Stimulated activated CD4-positive, alpha-beta T cell treated with anti-CD3 and anti-CD28 coated beads, Interleukin-15, amount 100 ng/mL, for 24 hours (primary cell): ENCODE measurements at places on chromosomes 3 and 15.

DNA sequence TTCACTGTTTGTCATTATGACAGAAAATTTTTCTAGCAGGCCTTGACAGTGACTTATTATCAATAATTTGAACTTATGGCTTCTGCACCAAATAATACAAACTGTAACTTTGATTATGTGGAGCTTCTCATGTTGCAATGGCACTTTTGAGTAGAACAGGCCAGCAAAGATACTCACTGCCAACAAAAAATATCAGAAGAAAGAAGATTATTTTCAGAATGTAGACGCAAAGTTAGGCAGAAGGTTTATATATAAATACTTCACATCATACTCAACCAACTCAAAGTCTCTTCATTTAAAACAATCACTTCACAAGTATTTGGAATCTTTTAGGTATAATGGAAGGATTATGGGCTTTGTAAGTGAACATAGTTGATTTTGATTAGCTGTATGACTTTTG, 893.0 kb downstream of the ROBO2 start:
- DNase-seq, result no peak

DNA sequence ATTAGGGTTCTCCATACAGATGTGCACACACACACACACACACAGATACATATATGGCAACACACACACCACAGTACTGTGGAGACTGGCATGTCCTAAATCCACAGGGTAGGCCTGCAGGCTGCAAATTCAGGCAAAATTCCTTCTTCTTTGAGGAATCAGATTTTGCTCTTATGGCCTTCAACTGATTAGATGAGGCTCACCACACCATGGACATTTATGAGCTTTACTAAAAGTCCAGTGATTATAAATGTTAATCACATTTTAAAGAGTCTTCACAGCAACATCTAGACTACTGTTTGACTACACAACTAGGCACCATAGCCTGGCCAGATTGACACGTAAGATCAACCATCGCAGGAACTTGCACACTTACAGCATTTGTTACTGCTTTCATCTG, 140.3 kb upstream of the UBE3A start:
- no peak for DNase-seq

GRCh38 chr3:114093596-114093995, 37.1 kb downstream of the QTRT2 start:
- no peak for DNase-seq

DNA sequence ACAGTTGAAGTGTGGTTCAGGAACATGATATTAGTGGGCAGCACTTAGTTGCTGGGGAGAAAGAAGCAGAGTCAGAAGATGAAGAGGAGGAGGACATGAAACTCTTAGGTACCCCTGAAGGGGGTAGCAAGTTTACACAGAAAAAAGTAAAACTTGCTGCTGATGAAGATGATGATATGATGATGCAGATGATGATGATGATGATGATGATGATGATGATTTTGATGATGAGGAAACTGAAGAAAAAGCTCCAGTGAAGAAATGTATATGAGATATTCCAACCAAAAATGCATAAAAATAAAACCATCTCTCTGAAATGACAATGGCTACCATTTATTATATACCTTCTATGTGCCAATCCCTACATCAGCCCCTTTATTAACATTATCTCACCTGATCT, 39.9 kb upstream of the SOX14 start:
- no peak for DNase-seq

- no peak for DNase-seq
Observed at GRCh38 chr15:64105113-64105704, 9.4 kb downstream of the SNX1 start.

DNA sequence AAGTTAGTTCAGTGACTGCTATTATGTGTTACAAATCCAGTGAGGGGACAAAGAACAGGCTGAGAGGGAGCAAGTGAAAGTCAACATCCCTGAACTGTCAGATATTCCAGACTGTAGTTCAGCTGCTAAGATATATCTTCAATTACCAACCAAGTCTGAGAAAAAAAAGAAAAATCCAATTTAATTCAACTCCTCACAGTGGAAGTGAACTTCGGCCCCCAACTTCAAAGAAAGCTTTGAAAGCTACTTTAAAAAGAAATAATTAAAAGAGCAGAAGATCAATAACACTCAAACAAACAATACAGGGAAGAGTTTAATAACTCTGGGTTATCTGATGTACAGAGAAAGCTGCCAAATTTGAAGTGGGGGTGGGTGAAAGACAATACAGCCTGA, 174.0 kb downstream of the SERPINI1 start:
- DNase-seq, result no peak

DNA sequence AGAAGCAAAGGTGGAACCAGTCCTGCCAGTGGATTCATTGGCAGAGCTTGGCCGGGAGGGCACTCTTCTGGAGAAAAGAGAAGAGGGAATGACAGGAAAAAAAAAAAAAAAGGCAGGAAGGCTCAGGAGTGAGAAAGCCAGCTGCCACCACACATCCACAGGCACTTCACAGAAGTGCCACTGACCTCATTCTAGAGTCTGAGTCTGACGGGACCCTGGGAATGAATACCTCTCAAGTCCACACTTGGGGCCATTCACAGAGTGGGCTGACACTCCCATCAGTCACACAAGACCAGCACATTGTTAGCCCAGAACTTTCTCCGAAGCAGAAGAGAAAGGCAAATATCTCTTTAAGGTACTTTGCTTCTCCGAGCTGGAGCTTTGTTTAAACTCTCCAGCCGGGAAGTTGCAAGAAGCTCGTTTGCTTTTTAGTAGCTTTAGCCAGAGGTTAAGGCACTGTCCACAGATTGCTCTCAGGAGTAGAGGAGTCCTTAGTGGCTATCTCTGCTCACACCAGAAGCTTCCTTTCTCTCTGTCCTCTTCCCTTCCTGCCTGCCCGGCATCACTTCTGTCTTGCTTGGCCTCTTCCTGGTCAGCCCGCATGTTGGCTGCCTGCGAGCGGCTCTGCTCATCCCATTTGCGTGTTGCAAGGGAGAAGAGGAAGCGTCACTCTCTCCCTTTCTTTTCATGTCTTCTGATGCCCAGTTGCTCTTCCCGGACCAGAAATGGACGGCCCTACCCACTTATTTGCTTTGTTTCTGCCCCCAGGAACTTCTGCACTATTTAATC, 53.8 kb downstream of the CMTM6 start:
- no peak for DNase-seq

GRCh38 chr15:48643776-48644466, 1.6 kb downstream of the FBN1 start:
- DNase-seq, result no peak

DNA sequence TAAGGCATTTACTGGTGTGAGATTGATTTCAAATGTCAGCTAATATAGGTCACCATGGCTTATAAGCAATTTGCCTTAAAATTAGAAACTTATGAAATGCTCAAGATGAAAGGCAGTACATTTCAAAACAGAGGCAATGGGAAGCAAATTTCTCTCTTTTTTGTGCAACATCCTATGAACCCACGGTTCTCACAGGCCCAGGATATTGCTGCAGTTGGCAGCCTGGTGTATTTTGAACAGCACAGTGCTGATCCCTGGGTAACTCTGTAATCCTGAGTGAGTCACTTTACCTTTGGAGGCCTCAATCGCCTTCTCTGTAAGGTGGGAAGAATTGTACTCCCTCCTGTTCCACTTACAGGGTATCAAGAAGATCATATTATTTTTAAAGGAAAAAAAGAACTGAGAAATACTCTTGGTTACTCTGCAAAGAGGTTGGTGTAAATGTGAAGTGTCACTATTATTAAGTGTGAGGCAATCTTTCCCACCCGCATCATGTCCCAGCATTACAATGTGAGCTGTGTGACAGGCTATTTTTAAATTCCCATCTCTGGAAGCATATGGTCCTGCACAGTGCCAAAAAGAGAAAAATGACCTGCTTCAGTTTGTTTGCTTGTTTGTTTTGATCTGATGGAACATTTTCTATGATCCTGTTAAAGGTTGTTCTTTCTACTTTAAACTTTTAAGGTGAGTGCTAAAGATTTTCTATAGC, 190.1 kb upstream of the LPP start:
- DNase-seq, result no peak

GRCh38 chr3:128725547-128726022, 398 bp upstream of the RAB7A start:
- no peak for DNase-seq

GRCh38 chr15:71685420-71685993, 124.8 kb upstream of the NR2E3 start:
- DNase-seq, result no peak

GRCh38 chr15:77021803-77022381, 27.0 kb downstream of the PSTPIP1 start:
- peak; percentile 70 for DNase-seq

DNA sequence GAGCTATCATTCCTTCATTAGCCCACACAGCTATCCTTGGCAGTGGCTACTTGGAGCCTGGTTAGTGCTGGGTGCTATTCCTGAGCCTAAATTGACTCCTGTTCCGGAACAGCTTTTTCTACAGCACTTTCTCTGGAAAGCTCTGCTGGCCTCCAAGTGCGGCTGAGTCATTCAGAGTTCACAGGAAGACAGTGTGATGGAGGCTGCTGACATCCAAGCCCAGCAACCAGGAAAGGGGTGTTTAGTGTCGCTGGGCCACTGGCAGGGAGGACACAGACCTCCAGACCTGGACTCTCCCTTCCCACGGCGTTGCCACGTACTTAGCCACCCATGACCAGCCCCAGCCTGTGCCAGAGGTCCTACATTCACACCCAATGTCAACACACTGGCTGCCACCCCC, 28.7 kb downstream of the CACNA2D2 start:
- no peak for DNase-seq

- DNase-seq, result no peak
Observed at GRCh38 chr15:62726461-62726860, 316.1 kb upstream of the TPM1 start.

DNA sequence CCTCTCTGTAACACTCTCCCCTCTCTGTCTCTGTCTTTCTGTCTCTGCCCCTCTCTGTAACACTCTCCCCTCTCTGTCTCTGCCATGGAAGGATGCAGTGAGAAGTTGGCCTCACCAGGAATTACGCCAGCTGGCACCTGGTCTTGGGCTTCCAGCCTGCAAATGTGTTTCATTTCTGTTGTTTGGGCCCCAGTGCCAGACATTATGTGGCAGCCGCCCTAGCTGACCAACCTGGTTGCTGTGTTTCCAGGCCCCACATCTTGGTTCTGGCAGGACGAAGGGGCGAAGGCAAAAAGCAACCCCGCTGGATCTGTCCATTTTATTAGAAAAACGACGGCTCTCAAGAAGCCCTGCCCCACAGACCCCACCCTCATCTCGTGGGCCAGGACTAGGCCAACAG, 5.2 kb upstream of the ZXDC start:
- DNase-seq, result no peak

DNA sequence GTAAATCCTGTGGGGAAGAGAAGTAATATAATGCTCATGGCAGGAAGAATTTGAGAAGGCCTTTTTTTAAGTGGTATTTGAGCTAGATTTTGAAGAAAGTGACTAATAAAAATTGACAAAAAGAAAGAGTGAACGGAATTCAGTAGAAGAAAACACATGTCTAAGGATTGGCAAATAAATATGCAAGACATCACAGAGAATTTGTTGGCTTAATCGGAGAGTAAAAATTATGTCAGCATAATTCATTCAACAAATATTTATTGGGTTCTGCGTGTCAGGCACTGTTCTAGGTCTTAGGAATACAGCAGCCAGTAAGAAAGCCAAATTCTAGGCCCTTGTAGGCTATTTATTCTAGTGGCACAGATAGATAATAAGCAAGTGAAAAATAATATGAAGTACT, 33.6 kb upstream of the LEKR1 start:
- no peak for DNase-seq
